ENCODE measurements at places on chromosomes 2 and 18.

DNA sequence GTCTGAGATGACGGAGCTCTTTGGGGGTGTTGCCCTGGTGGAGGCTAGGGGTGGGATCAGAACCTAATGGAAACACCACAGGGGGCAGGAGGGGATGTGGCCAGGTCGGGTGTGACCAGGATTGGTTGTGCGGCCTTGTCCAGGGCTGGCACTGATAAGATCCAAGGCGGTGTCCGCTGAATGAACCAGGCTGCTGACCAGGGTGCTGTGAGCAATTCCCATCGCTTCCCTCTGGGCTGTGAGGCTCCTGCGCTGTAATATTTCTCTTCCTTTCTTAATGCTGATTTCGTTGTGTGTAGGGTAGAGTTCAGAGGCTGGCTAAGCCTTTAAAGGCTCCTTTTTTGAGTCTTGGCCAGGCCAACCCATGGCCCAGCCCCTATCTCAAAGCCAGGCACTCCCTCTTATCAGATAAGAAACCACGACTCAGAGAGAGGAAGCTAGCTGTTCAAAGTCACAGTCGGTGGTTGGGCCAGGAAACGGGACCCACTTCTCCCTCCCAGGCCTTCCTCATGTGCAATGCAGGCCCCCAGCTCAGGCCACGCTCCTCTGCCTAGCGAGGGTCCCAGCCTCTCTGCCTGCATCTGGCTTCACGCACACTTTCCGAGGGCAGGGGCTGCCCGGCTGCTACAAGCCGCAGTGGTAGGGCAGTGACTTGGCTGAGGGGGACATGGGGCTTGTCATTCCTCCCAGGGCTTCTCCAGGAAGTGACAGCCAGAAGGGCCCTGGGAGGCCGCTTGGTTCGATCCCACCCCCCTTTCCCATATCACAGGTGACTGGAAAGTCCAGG, 26.0 kb upstream of the FOSL2 start:
- peak; percentile 96 for DNase-seq

DNA sequence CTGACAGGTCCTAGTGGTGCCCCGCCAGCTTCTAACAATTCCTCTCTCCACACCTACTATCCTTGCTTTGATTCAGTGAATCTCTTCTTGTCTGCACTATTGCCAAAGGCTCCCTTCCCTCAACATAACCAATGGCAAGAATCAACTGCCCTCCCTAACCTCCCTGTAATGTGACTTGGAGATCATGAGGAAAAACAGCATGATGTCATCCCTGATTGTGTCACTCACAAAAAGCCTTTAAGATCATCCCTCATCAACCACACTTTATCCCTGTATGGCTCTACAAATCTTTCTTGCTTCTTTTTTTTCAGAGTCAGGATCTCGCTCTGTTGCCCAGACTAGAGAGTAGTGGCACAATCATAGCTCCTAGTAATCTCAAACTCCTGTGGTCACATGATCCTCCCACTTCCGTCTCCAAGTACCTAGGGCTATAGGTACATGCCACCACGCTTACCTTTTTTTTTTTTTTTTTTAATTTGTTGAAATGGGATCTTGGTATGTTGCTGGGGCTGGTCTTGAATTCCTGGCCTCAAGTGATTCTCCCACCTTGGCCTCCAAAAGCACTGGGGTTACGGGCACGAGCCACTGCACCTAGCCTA, 19.7 kb downstream of the SAP130 start:
- no peak for DNase-seq

DNA sequence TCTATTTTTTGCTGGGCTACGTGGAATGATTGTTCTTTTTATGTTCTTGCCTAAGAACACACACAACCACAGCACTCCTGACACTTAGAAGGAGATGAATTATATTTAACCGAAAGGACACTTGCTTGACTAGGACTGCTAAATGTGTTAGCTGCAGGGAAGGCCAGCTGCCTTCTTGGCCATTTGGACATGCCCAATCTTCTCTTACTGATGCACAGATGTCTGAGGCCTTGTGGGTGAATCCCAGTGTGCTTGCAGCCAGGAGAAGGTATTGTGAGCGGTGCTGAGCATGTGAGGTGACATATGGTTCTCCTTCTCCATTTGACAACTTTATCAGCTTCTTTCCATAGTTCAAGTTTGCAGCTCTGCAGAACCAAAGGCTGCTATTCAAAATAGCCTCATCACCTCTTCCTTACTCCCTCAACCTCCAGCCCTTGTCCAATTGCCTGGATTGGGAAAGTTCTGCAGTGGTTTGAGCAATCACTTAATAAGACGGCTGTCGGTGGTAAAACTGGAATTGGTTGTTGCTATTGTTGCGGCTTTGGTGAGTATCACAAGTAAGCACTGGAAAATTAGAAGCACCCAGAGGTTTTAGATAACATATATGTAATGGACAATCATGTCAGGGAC, 1113.3 kb downstream of the TSN start:
- DNase-seq: no peak

DNA sequence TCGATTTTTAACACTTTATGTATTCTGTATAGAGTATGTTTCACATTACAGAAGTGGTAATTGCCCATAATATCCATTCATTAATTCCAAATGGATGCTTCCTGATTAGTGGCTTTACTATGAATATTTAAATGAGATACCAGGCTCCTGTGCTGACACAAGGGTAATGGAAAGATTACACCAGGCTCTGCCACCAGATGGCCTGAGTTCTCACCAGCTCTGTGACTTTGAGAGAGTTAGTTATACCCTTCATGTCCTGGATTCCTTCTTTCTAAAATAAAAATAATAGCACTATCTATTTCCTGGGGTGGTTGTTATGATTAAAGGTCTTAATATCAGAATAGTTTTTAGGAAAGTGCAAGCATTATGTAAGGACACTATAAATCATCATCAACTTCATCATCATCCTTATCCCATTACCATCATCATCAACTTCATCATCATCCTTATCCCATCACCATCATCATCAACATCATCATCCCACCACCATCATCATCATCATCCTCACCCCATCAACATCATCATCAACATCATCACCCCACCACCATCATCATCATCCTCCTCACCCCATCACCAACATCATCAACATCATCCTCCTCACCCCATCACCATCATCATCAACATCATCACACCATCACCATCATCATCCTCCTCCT, 151.8 kb downstream of the DNER start:
- DNase-seq: no peak

Data from small intestine (tissue), 16 donors.